ENCODE measurements at places on chromosomes 1 and 21. TPM values are rescaled to one million over a fixed set of nuclear protein-coding genes. Genes with fewer than 3 reads are reported as not detected.

Gene SV2A
- 16.7 TPM for total RNA-seq

DNA sequence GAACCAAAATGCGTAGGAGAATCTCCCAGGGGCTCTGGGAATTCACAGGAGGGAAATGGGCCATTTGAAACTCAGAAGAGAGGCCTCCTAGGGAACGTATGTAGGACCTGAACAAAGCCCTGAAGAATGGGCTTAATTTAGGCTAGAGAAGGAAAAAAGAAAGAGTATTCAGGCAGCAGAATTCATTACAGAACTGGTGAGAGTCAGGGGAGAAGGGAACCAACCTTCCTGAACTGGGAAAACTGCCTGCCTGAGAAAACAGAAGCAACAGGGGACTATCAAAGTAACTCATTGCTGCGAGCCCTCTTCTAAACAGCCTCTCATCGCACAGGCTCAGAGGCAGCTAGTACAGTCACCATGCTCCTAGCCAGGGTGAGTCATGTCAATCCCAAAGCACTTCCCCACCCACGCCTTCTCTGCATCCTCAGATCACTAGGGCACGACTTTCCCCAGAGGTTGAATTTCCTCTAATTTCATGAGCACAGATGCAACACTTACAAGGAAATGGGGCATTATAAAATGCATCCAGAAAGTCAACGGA, 98.1 kb downstream of the ADSS2 start:
- no peak for DNase-seq
- no peaks in the 10 kb centered on the region for H3K27me3 ChIP-seq
- no peaks in the 10 kb centered on the region for H3K36me3 ChIP-seq
- H3K27ac ChIP-seq, result peak overlapping the region; percentile 95

DNA sequence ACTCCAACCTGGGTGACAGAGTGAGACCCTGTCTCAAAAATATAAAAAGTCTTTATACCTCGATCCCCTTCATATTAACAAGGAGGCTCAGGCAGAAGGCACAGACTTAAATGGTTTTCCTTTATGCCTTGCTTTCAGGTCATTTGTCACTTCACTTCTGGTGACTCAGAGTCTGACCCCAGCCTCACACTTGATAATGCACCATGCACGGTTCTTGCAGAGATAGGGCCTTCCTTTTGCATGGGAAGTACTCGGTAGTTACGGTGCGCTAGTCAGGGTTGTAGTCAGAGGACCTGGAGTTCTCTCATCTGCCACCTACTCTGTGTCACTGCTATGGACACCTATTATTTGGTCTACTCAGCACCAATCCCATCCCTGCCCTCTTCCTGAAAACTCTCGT, 43.6 kb upstream of the BMP8B start:
- no peak overlapping the region for H3K27ac ChIP-seq
- no peak for DNase-seq
- H3K27me3 ChIP-seq, result peaks cover 14% of the 10 kb centered on the region
- no peaks in the 10 kb centered on the region for H3K36me3 ChIP-seq

GRCh38 chr1:203026031-203026665, at the start of gene PPFIA4:
PPFIA4 (plus strand) TSS chr1:203026491; CDS start chr1:203039009, 12,518 bp downstream.
- peak within 1 kb of the TSS; percentile 53 for H3K27ac ChIP-seq
- peaks cover 20% of the 10 kb centered on the region for H3K27me3 ChIP-seq
- H3K4me1 ChIP-seq, result peaks cover 8% of the 10 kb centered on the region

GRCh38 chr1:191152776-191153175, 675.1 kb upstream of the BRINP3 start:
- no peak for DNase-seq
- H3K4me1 ChIP-seq, result no peaks in the 10 kb centered on the region
- H3K4me3 ChIP-seq, result no peak overlapping the region
- no peak overlapping the region for H3K27ac ChIP-seq
- H3K27me3 ChIP-seq, result peaks cover 2% of the 10 kb centered on the region

Gene IL20
- total RNA-seq, result not detected

- no peak overlapping the region for H3K4me3 ChIP-seq
- H3K36me3 ChIP-seq, result no peaks in the 10 kb centered on the region
- H3K4me1 ChIP-seq, result peaks cover 53% of the 10 kb centered on the region
- no peak for DNase-seq
- no peak overlapping the region for H3K27ac ChIP-seq
These were observed 763.6 kb downstream of the ADGRL2 start for GRCh38 chr1:82564333-82564732.

- peak overlapping the region; percentile 98 for H3K27ac ChIP-seq
- H3K4me1 ChIP-seq, result peaks cover 70% of the 10 kb centered on the region
- peaks cover 11% of the 10 kb centered on the region for H3K36me3 ChIP-seq
- H3K4me3 ChIP-seq, result peak overlapping the region; percentile 94
- peak; percentile 87 for DNase-seq
These were observed 1.3 kb downstream of the CNN3 start for GRCh38 chr1:94925561-94926125.

- H3K4me3 ChIP-seq, result no peak overlapping the region
- no peak overlapping the region for H3K27ac ChIP-seq
- H3K27me3 ChIP-seq, result peaks cover 18% of the 10 kb centered on the region
- no peaks in the 10 kb centered on the region for H3K4me1 ChIP-seq
- no peaks in the 10 kb centered on the region for H3K36me3 ChIP-seq
These were observed 185.1 kb downstream of the TM2D1 start for GRCh38 chr1:61539720-61540462.
